Activated T-helper 17 cell treated with anti-CD3 and anti-CD28 coated beads, Interleukin-2, amount 50 U/mL, for 72 hours (primary cell): ENCODE measurements at places on chromosomes 6 and 20.
A peak's percentile ranks its signal among the peaks of the same experiment; 100 is the strongest.

DNA sequence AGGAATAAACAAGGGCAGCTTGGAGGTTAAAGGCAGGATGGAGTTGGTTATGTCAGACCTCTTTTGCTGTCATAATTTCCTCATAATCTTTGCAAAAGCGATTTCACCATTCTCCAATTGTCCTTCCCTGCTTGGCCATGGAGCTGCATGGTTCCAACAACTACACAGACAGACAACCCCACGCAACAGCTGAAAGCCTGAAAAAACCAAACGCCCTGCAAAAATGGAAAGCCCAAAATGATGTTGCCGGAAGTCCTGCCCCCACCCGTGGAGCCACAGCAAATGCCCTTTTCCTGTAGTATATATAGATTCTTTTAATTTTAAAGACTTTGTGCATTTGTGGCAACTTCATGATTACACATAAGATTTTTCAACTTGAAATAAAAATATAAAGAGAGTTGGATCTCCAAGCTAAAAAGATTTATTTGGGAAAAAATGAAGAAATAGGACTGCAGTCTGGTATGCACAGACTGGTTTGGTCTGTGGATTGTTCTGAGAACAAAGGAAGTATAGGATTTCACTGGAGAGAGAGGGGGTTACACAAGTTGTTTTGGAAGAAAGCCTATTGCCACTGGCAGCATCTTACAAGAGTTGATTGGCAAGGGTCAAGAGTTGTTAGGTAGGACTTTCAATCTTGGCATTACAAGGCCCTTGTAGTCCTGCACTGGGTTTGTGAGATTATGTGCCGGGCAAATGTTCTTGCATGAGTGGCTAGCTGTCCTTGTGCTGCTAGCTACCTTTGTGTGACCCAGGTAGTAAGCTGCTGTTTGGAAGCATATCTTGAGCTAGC is 190.0 kb downstream of the C6orf118 start:
- ATAC-seq: no peak

DNA sequence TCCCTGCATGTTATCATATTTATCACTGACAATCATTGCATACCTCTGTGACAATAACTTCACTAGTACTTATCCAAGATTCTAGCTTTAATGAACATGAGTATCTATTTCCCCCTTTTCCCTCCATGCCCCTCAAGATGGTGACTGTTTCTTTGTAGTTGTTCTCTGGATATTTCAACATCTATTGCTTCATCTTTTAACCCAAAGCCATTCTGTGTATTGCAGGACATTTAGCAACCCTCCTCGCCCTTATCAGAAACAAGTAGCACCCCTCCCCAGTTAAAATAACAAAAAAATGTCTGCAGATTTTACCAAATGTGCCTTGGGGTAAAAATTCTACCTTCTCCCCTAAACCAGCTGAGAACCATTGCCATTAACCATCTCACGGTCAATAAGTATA is 979.8 kb upstream of the MANEA start:
- ATAC-seq: no peak

GRCh38 chr6:136155191-136155590 is 94.9 kb downstream of the MTFR2 start:
- no peak for ATAC-seq

GRCh38 chr6:116221911-116222310 is 32.0 kb downstream of the TSPYL4 start:
- ATAC-seq: no peak

DNA sequence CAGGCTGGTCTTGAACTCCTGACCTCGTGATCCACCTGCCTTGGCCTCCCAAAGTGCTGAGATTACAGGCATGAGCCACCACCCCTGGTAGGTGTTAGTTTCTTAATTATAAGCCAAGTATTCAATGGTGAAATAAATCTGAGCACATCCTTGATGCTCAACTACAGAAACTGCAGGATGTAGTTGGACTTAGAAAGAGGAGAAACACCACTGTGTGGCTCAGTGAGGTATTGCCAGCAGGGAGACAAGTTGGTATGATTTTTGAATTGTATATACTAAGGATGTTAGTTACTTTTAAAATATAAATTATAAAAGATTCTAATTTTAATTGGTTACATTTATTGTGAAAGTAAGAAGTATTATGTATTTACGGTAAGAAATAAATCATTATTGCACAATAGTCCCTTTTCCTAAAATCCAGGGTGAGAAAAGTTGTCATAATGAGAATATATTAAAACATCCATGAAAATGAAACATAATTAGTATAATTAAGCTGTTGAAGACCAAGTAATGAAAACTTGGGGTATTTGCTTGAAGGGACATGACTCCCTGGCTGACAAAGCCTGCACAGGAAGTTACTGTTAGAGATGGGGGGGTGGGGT is 17.6 kb downstream of the SLC18B1 start:
- ATAC-seq: no peak

- ATAC-seq: no peak
Measured at GRCh38 chr6:147983581-147984366, 358.9 kb upstream of the SASH1 start.

DNA sequence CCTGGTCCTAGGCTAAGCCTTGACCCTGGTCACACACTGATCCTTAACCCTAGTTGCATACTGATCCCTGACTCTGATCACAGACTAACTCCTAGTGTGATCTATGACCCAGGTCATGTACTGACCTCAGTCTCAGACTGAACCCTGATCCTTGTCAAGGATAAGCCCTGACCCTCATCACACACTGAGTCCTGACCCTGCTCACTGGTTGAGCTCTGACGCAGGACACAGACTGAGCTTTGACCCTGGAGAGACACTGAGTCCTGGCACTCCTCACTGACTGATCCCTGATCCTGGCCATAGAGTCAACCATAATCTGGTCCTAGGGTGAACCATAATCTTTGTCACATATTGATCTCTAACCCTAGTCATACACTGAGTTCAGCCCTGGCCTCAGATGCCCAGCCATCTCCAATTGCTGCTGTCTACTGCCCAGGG is 37.9 kb downstream of the KCNB1 start:
- no peak for ATAC-seq

DNA sequence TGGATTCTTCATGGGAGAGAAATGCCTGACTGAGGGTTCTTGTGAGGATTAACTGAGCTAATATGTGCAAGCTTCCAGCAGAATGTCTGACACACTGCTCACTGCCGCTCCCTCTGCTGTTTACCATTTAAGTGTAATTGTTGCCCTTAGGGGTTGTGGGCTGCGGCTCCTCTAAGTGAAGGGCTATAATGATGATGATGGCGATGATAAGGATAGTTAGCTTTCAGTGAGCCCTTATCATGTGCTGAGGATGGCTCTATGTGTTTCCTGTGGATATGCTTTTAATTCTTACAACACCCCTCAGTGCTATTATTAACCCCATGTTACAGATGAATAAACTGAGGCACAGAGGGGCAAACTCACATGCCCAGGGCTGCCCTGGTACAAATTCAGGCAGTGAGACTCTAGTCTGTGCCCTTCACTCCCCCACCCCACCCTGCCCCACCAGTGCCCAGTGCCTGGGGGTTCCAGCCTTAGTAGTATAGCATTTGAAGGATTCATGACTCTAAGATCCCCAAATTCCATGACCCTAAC is 33.4 kb downstream of the TGM2 start:
- no peak for ATAC-seq

GRCh38 chr6:388202-388903 is 3.2 kb upstream of the IRF4 start:
- ATAC-seq: no peak

- no peak for ATAC-seq
Measured at GRCh38 chr6:128966934-128967333, 84.0 kb downstream of the LAMA2 start.

GRCh38 chr6:32568561-32568960 is 21.1 kb downstream of the HLA-DRB1 start:
- ATAC-seq: no peak

GRCh38 chr6:85432554-85432953 is 17.3 kb upstream of the NT5E start:
- ATAC-seq: no peak

DNA sequence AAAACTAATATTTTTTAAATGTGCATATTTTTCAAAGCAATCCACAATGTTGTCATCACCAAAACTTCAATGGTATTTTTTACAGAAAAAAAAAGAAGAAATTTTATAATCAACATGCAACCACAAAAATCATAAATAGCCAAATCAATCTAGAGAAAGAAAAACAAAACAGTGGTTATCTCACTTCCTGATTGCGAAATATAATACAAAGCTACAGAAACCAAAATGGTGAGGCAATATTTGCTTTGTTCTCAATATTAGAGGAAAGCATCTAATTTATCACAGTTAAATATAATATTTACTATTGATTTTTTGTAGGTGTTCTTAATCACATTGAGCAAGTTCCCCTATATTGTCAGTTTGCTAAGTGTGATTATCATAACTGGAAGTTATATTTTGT is 720.7 kb upstream of the ADGRB3 start:
- no peak for ATAC-seq

DNA sequence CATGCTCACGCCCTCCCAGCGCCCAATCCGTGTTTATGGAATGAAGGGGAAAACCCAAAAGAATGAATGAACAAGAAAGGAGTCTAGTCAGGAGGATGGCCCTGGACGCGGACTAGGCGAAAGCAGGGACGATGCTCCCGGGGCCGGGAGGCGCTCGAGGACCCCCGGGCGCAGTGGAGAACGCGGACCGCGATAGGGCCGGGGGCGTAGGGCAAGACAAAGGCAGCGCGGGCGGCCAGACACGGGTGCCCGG is 758 bp downstream of the GCLC start:
- peak; percentile 1 for ATAC-seq

- peak; percentile 40 for ATAC-seq
Measured at GRCh38 chr6:30767158-30767943, 23.0 kb upstream of the IER3 start.
